ENCODE measurements at places on chromosomes 1 and 21.
A peak's percentile ranks its signal among the peaks of the same experiment; 100 is the strongest.

DNA sequence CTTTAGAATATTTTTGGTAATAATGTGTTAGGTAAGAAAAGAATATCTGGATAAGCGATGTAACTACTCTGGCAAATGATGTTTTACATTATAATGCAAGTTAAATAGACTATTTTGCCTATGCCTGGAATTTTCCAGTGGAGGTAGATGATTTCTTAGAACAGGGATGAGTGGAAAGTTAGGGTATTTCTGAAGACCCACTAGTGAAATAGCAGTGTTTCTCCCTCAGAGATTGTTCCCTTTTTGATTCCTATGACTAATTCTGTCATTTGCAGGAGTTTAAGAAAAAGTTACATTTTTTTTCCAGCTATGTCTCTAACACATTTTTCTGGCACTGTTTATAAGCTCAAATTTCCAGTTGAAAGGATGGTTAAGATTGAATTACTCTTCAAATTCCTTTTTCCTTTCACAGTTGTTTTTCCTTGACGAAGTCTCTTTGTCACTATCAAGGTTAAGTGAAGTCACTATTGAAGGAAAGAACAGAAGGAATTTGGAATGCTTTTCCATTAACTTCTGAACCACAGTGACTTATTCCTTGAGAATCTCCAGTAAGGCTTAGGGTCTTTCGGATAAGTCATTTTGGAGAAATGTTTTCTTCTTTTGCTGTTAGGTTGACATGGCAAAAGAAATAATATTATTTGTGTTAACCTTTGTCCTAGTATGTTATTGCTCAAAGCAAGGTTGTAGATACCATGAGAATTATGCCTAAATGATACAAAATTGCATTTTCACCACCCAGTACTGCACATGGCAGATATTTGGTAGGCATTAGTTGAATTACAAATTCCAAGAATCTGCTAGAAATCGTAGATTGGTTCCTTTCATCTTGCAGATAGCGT lies 42.9 kb upstream of the ZNF326 start:
- no peak overlapping the region for H3K4me3 ChIP-seq
- H3K27me3 ChIP-seq, result no peaks in the 10 kb centered on the region
- H3K27ac ChIP-seq, result no peak overlapping the region

DNA sequence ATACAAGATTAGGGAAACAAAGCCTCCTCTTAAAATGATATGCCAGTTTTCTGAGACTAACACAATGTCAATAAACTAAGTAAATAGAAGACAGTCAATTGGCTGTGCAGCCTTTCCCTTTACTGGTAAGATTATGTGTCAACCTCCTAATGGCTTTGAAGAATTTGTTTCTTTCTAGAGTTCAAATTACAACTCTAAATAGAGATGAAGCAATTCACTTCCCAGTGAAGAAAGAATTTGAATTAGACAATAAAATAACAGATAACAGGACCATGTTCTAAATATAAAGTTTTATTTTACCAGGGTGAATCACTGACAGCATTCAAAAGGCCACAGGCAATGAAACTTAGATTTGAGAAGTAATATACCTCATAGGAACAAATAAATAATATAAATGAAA lies 680.3 kb downstream of the PLA2G4A start:
- no peaks in the 10 kb centered on the region for H3K36me3 ChIP-seq
- DNase-seq, result no peak
- H3K27ac ChIP-seq, result no peak overlapping the region

- no peaks in the 10 kb centered on the region for H3K36me3 ChIP-seq
- H3K4me3 ChIP-seq, result no peak overlapping the region
- no peaks in the 10 kb centered on the region for H3K27me3 ChIP-seq
- H3K4me1 ChIP-seq, result no peaks in the 10 kb centered on the region
- H3K27ac ChIP-seq, result no peak overlapping the region
Observed at GRCh38 chr1:41333146-41333784, 28.0 kb upstream of the FOXO6 start.

DNA sequence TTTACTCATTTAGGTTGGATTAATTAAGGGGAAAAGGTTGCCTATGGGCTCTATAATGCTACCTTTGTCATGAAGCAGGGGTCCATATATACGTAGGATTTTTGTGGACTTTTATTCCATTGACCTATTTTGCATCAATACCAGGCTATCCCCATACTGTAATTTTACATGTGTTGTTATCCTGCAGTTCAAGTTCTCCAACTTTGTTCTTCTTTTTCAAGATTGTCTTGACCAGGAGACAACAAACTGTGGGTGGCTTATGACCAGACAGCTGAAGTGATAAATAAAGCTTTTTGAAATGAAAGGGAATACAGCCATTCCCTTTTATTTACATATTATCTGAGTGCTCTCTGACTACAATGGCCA lies 345.7 kb downstream of the BARHL2 start:
- H3K36me3 ChIP-seq, result no peaks in the 10 kb centered on the region
- no peaks in the 10 kb centered on the region for H3K4me1 ChIP-seq
- H3K27ac ChIP-seq, result no peak overlapping the region
- no peak overlapping the region for H3K4me3 ChIP-seq
- no peak for DNase-seq

GRCh38 chr1:112735752-112736151 lies 20.6 kb upstream of the PPM1J start:
- no peaks in the 10 kb centered on the region for H3K36me3 ChIP-seq
- no peak overlapping the region for H3K27ac ChIP-seq
- no peak for DNase-seq
- no peaks in the 10 kb centered on the region for H3K27me3 ChIP-seq
- H3K4me1 ChIP-seq, result no peaks in the 10 kb centered on the region

DNA sequence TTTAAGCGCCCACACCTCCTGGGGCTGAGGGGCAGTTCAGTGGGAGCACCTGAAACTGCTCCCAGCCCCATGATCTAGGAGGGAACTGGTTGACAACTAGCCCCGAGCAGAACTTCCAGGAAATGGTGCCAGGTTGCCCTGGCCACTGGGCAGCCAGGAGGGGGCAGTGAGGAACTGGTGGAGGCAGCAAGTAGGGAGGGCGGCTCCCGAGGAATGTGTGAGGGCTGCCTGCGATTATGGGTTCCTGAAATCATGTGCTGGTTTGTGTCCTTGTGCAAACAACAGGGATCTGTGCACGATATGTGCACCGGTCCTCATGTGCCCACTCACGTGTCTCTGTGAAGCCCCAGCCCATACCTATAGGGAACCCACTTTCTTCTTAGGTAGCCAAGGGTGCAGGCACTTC lies 9.9 kb downstream of the GPR3 start:
- no peaks in the 10 kb centered on the region for H3K36me3 ChIP-seq
- H3K4me3 ChIP-seq, result no peak overlapping the region
- DNase-seq, result peak; percentile 83
- peak overlapping the region; percentile 42 for H3K27ac ChIP-seq

GRCh38 chr1:201791051-201791778 lies 37.7 kb upstream of the IPO9 start:
- no peaks in the 10 kb centered on the region for H3K4me1 ChIP-seq
- peak overlapping the region; percentile 39 for H3K27ac ChIP-seq
- H3K36me3 ChIP-seq, result no peaks in the 10 kb centered on the region
- DNase-seq, result no peak
- H3K27me3 ChIP-seq, result no peaks in the 10 kb centered on the region

GRCh38 chr1:178076607-178077006 lies 17.3 kb upstream of the RASAL2 start:
- no peak overlapping the region for H3K4me3 ChIP-seq
- no peaks in the 10 kb centered on the region for H3K36me3 ChIP-seq
- no peaks in the 10 kb centered on the region for H3K4me1 ChIP-seq
- no peak for DNase-seq
- no peak overlapping the region for H3K27ac ChIP-seq

- H3K27me3 ChIP-seq, result no peaks in the 10 kb centered on the region
- no peaks in the 10 kb centered on the region for H3K4me1 ChIP-seq
Observed at GRCh38 chr21:46515109-46515508, 56.4 kb downstream of the DIP2A start.

- H3K27ac ChIP-seq, result no peak overlapping the region
- H3K4me3 ChIP-seq, result no peak overlapping the region
- H3K4me1 ChIP-seq, result no peaks in the 10 kb centered on the region
- H3K36me3 ChIP-seq, result no peaks in the 10 kb centered on the region
Observed at GRCh38 chr1:36542024-36542961, 59.6 kb upstream of the CSF3R start.

All from colonic mucosa (tissue), 4 donors.